Uterus (tissue), 4 donors: ENCODE measurements at places on chromosomes 1 and 21. TPM values are rescaled to one million over a fixed set of nuclear protein-coding genes. Genes with fewer than 3 reads are reported as not detected.

NUP210L gene
- total RNA-seq = 0.09 TPM

FAM131C gene
- 0.28 TPM for total RNA-seq

SPATA46 gene
- not detected for total RNA-seq

XPR1 gene
- 29.7 TPM for total RNA-seq

DISP3 gene
- 0.90 TPM for total RNA-seq

DNA sequence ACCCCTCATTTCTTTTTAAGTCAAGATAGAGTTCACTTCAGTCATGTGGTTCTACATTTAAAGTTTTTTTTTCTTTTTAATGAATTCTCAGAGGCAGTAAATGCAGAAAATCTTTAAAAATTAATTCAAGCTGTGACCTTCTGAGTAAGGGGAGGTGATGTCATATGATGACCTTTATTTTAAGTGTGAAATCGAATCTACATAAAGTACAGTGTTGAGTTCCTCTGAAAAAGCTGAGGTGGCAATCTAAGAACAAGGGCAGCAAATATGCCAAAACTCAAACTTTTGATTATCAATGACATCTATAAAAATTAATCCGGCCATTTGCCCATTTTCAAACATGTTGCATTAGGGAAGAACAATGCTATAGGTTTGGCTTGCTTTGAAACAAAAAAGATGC is 173.5 kb downstream of the CDC7 start:
- no peak overlapping the region for H3K4me3 ChIP-seq
- no peaks in the 10 kb centered on the region for H3K4me1 ChIP-seq
- no peak overlapping the region for H3K27ac ChIP-seq
- no peak for DNase-seq

GRCh38 chr1:165851034-165851658 is 23.7 kb downstream of the UCK2 start:
- no peak overlapping the region for H3K27ac ChIP-seq
- H3K4me3 ChIP-seq = no peak overlapping the region
- no peak for DNase-seq
- H3K36me3 ChIP-seq = no peaks in the 10 kb centered on the region
- H3K27me3 ChIP-seq = no peaks in the 10 kb centered on the region

DNA sequence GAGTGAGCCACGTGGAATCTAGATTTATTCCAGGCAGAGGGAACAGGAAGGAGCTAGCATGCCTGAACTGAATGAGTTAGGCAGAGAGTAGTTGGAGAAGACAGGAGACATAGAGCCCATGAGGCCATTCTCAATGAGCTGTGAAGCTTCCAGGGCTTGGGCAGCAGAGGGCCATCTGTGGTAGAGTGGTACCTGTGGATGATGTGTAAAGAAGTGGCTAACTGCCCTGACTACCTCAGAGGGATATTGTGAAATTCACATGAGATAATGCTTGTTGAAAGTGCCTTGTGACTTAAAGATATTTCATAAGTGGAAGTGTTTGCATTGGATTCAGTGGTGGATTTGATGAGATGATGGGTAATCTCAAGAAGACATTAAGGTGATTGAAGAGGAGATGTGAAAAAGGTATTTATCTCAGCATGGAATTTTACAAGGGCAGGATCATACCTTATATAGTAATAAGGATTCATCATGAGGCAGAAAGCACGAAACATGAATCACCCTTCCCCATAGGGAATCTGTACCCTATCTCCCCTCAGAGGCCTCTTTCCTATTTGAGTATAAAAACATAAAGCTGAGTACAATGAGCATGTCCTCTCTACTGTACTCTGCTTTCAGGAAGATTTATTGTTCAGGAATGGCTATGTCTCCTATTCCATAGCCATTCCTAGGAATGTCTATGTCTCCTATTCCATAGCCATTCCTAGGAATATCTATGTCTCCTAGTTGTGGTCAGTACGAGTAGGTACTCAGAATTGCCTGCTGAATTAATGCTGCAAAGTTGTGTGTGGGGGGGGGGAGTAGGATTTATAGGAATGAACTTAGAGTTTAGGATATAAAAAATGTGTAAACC is 146.8 kb downstream of the PAPPA2 start:
- H3K4me3 ChIP-seq = no peak overlapping the region
- H3K27ac ChIP-seq = no peak overlapping the region
- no peaks in the 10 kb centered on the region for H3K36me3 ChIP-seq
- no peaks in the 10 kb centered on the region for H3K4me1 ChIP-seq

GRCh38 chr1:7373251-7373650 is 397.8 kb upstream of the VAMP3 start:
- no peak overlapping the region for H3K4me3 ChIP-seq
- no peak for DNase-seq
- H3K27ac ChIP-seq = no peak overlapping the region
- no peaks in the 10 kb centered on the region for H3K4me1 ChIP-seq
- no peaks in the 10 kb centered on the region for H3K36me3 ChIP-seq

- DNase-seq = no peak
- no peaks in the 10 kb centered on the region for H3K27me3 ChIP-seq
- no peaks in the 10 kb centered on the region for H3K4me1 ChIP-seq
- H3K36me3 ChIP-seq = no peaks in the 10 kb centered on the region
- H3K27ac ChIP-seq = no peak overlapping the region
These were observed 4.7 kb downstream of the IL23R start for GRCh38 chr1:67170751-67171573.

DNA sequence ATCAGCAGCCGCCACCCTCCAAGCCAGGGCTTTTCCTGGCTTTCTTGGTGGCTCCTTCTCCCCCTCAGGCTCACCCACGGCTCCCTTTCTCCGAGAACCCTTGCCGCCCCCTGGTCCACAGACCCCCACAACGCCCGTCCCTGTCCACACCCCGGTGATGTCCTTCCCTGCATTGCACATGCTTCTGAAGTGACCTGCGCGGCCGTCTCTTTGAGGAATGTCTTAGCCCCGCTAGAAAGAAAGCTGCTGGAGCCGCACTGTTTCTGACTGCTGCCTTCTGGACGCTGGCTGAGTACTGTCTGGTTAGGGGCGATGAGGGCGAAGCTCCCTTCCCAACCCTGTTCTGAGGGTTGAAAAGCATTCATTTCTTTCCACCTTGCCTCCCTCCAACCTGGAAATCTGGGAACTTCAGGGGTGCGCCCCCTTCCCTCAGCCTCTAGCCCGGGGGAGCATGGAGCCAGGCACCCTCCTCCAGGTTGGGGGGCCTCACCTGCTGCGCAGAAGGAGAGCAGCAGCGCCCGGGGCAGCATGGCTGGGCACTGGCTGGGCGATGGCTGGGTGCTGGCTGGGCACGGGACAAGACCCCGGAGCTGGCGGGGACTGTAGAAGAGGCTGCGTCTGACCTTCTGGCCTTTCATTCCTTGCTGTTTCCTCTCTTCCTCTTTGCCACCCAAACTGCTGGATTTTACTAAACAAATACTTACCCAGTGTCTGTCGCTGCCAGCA is at the start of gene CLEC20A:
Gene CLEC20A, minus strand, starts transcription at position 555 of the 726 bp plus-strand sequence. Its CDS starts 25 bp downstream, at position 530.
- no peaks in the 10 kb centered on the region for H3K4me1 ChIP-seq
- no peaks in the 10 kb centered on the region for H3K36me3 ChIP-seq
- DNase-seq = no peak
- no peak within 1 kb of the TSS for H3K27ac ChIP-seq
- H3K4me3 ChIP-seq = no peak within 1 kb of the TSS

GRCh38 chr21:36564647-36565046 is 84.7 kb upstream of the CLDN14 start:
- H3K4me3 ChIP-seq = no peak overlapping the region
- DNase-seq = no peak
- no peak overlapping the region for H3K27ac ChIP-seq
- no peaks in the 10 kb centered on the region for H3K4me1 ChIP-seq
- H3K36me3 ChIP-seq = no peaks in the 10 kb centered on the region

- H3K36me3 ChIP-seq = no peaks in the 10 kb centered on the region
- no peak overlapping the region for H3K4me3 ChIP-seq
- no peak overlapping the region for H3K27ac ChIP-seq
- no peaks in the 10 kb centered on the region for H3K4me1 ChIP-seq
These were observed 544.4 kb upstream of the CXADR start for GRCh38 chr21:16968436-16968835.

DNA sequence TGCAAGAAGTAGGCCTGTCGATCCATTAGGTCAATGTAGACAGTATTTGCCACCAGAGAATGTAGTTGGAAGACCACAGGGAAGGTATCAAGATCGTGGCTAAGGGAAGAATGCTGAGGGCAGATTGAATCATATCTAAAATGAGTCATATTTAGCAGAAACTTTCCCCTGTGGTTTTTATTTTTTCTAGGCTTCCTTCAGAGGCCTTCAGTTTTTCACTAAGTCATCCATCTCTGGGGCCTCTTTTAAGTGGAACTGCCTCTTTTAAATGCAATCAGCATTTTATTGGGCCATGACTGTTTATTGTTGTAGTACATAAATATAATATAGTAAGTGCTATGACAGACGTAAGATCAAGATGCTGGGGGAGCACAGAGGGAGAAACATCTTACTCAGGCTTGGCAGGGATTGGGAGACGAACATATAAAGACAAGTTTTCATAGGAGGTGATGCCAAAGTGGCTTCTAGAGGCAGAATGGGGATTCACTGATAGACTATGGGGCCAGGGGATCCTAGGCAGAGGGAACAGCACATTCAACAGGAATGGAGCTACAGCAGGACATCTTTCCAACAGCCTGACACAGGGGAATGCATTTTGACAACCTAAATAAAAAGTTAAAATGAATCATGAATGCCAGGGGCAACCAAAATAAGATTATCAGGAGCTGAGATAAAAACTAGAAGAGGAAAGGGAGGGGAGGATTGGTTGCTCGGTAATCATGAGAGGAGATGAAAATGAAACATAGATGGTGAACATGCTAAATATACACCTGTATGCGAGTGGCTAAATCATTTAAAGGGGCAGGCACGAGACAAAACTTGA is 20.1 kb downstream of the UBE2U start:
- H3K27ac ChIP-seq = no peak overlapping the region
- no peak for DNase-seq
- no peaks in the 10 kb centered on the region for H3K4me1 ChIP-seq

DNA sequence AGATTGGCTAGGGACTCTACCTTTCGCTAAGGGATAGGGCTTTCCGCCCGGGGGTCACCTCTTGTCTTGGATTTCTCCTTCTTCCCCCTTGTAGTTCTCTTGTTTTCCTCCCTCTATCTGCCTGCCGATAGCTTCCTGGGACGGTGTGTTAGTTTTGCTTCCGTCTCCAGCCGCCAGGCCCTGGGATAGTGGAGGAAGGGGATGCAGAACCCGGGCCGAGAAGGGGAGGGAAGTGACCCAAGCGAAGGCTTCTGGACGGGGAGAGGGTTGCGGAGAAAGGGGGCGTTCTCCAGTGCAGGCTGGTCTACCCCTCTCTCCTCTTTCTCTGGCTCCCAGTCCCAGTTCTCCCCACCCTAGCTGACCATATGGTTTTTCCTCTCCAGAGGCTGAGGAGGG is 871 bp downstream of the TUFT1 start:
- H3K27ac ChIP-seq = peak overlapping the region; percentile 86
- DNase-seq = no peak
- no peaks in the 10 kb centered on the region for H3K27me3 ChIP-seq
- no peaks in the 10 kb centered on the region for H3K36me3 ChIP-seq
- peak overlapping the region; percentile 76 for H3K4me3 ChIP-seq
- peaks cover 4% of the 10 kb centered on the region for H3K4me1 ChIP-seq

- DNase-seq = no peak
- H3K27me3 ChIP-seq = no peaks in the 10 kb centered on the region
- H3K4me1 ChIP-seq = no peaks in the 10 kb centered on the region
- no peak overlapping the region for H3K4me3 ChIP-seq
- no peaks in the 10 kb centered on the region for H3K36me3 ChIP-seq
These were observed 23.1 kb upstream of the DYNLT5 start for GRCh38 chr1:66729119-66729518.

GRCh38 chr1:223226271-223226670 is 83.2 kb upstream of the TLR5 start:
- no peaks in the 10 kb centered on the region for H3K36me3 ChIP-seq
- no peaks in the 10 kb centered on the region for H3K4me1 ChIP-seq
- no peak overlapping the region for H3K27ac ChIP-seq
- H3K27me3 ChIP-seq = no peaks in the 10 kb centered on the region

- H3K36me3 ChIP-seq = no peaks in the 10 kb centered on the region
- no peak for DNase-seq
These were observed 16.0 kb upstream of the FRRS1 start for GRCh38 chr1:99782397-99782796.

- peaks cover 41% of the 10 kb centered on the region for H3K4me1 ChIP-seq
- DNase-seq = no peak
- no peaks in the 10 kb centered on the region for H3K36me3 ChIP-seq
- H3K27ac ChIP-seq = peak overlapping the region; percentile 17
These were observed 12.5 kb downstream of the PDXK start for GRCh38 chr21:43731476-43731875.

DNA sequence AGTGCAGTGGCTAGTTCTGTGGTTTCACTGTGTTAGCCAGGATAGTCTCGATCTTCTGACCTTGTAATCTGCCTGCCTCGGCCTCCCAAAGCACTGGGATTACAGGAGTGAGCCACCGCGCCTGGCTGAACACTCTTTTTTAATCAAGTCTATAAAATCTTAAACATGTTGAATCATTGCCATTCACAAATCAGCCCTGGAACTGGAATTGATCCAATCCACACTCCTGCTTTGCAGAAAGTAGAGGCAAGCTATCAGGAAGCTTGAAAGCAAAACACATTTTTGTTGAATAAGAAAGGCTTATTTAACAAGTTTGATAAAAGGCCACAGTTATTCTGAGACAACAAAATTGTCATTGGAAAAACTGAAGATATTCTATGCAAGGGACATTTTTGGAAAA is 18.3 kb upstream of the EFHD2 start:
- no peak overlapping the region for H3K4me3 ChIP-seq
- no peak overlapping the region for H3K27ac ChIP-seq
- H3K27me3 ChIP-seq = no peaks in the 10 kb centered on the region

DNA sequence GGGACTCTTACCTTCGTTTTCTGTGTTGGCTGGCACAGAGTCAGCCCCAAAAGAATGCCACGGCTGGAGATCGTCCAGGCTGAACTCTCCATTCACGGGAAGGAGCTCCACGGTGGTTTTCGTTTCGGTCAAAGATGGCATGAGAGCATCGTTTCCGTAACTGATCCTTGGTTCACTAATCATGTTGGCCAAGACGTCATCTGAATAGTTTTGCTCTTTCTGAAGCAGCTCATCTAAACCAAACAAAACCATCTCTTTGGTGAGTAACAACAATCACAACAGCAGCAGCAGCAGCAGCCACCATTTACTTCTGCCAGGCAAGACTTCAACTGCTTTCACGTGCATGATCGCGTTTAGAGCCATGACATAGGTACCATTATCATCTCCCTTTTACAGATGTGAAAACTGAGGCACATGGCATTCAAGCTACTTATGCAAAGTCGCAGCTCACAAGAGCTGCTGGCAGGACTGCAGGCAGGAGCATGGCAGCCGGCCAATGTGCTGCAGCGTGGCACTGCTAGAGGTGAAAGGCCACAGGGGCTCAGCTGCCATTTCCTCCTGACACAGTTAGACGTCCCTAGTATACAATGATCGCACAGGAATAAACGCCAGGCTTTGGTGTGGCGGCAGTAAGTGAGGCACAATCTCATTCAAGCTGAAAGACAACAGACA is 177.1 kb downstream of the GABPA start:
- H3K27me3 ChIP-seq = no peaks in the 10 kb centered on the region
- no peaks in the 10 kb centered on the region for H3K36me3 ChIP-seq
- H3K4me3 ChIP-seq = no peak overlapping the region
- no peaks in the 10 kb centered on the region for H3K4me1 ChIP-seq
- no peak overlapping the region for H3K27ac ChIP-seq
- no peak for DNase-seq
